ENCODE measurements at places on chromosomes 1 and 21. TPM values are rescaled to one million over a fixed set of nuclear protein-coding genes. Genes with fewer than 3 reads are reported as not detected.

GRCh38 chr1:36942148-36942547, 92.2 kb downstream of the GRIK3 start:
- no peak for DNase-seq

GRCh38 chr1:35454176-35454575, 103.0 kb downstream of the KIAA0319L start:
- no peak for DNase-seq

DNA sequence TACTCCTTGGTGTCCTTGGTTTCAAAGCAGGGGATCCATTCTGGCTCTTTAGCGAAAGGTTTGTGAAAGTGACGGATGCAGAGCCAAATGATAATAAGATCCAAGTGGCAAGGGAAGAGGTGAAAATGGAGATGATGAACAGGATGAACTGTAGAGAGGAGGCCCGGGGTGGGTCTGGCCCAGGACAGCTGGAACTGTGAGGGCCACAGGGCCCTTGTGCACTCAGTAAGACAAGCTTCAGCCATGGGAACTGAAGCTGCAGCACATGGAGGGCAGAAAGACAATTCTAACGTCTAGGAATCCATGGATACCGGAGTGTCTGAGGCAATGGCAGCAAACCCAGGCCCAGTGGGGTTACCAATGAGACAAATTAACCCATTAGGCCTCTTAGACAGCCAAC, 4.8 kb downstream of the KCNA2 start:
- no peak for DNase-seq

CD1E gene
- not detected for total RNA-seq

DNA sequence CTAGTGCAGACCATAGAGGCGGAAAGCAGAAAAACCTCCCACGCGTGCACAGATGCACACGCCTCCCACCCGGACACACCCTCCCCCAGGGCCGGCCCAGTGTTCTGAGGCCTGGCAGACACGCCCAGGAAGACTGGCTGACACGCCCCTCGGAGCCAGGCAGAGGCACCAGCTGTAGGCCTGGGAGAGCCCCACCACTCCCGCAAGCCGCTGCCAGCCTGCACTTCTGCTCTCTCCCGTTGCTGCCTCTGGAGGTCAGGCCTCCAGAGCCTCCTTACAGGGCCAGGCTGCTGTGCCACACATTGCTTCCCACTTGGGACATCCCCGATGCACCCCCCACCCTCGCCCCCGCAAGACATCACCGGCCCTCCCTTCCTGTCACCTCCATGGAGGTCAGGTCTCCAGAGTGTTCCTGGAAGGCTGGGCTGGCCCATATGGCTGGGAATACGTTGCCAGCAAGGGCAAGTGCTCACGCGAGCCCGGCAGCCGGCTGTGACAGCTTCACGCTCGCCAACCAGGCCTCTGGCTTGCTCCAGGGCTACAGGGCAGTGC, 40.4 kb downstream of the CASZ1 start:
- DNase-seq = no peak

- no peak for DNase-seq
Observed at GRCh38 chr1:169690489-169690888, 20.9 kb downstream of the SELL start.

GRCh38 chr1:234212764-234213657, 160.2 kb upstream of the COA6 start:
- DNase-seq = no peak

GRCh38 chr1:114103992-114104391, 49.7 kb downstream of the SYT6 start:
- no peak for DNase-seq

TEDDM1 gene
- not detected for total RNA-seq

Measured in progenitor cell of endocrine pancreas (in vitro differentiated cells).